ENCODE measurements at places on chromosomes 16 and 17. TPM values are rescaled to one million over a fixed set of nuclear protein-coding genes. Genes with fewer than 3 reads are reported as not detected.

The KCNG4 gene
- not detected for total RNA-seq

The PRAC1 gene
- not detected for total RNA-seq

The ENPP7 gene
- not detected for total RNA-seq

The MLX gene
- 45.7 TPM for total RNA-seq

The TP53TG3C gene
- not detected for total RNA-seq

The KIF19 gene
- total RNA-seq = not detected

The CD300LG gene
- total RNA-seq = not detected

The TBC1D16 gene
- total RNA-seq = 38.3 TPM

The ABCC12 gene
- total RNA-seq = 0.16 TPM

The CDH11 gene
- 887 TPM for total RNA-seq

The ADAD2 gene
- not detected for total RNA-seq

The SHBG gene
- not detected for total RNA-seq

The MFAP4 gene
- total RNA-seq = 97.8 TPM

The GUCY2D gene
- total RNA-seq = not detected

The KRT15 gene
- total RNA-seq = 0.32 TPM

The CHRNE gene
- 5.8 TPM for total RNA-seq

The CLEC19A gene
- not detected for total RNA-seq

The TCF25 gene
- total RNA-seq = 280 TPM

The CCL8 gene
- total RNA-seq = 0.12 TPM

All from hair follicle dermal papilla cell (primary cell).